HFF-Myc (cell line): ENCODE measurements at places on chromosomes 6 and 20.
A peak's percentile ranks its signal among the peaks of the same experiment; 100 is the strongest.

GRCh38 chr20:41872930-41873329, 254.8 kb upstream of the CHD6 start:
- DNase-seq = no peak

DNA sequence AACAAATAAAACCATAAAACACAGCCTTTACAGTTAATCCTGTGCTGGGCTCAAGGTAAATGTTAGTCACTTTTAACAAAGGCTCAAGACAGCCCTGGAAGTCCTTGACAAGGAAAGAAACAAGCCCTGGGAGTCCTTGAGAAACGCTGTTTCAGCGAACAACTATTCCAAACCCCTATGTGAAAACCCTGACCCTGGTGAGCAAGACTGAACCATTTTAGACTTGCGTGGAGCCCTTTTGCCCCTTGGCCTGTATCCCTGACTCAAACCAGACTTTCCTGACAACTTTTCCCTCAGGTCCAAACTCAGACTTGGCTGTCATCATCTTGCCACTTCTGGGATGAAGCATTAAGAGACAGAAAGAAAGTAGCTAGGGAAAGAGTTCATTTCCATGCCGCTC, 180.4 kb downstream of the AIG1 start:
- DNase-seq = no peak

GRCh38 chr6:36924131-36924530, 30.4 kb upstream of the PI16 start:
- no peak for DNase-seq

GRCh38 chr6:81485395-81485794, 267.1 kb downstream of the TENT5A start:
- DNase-seq = no peak

DNA sequence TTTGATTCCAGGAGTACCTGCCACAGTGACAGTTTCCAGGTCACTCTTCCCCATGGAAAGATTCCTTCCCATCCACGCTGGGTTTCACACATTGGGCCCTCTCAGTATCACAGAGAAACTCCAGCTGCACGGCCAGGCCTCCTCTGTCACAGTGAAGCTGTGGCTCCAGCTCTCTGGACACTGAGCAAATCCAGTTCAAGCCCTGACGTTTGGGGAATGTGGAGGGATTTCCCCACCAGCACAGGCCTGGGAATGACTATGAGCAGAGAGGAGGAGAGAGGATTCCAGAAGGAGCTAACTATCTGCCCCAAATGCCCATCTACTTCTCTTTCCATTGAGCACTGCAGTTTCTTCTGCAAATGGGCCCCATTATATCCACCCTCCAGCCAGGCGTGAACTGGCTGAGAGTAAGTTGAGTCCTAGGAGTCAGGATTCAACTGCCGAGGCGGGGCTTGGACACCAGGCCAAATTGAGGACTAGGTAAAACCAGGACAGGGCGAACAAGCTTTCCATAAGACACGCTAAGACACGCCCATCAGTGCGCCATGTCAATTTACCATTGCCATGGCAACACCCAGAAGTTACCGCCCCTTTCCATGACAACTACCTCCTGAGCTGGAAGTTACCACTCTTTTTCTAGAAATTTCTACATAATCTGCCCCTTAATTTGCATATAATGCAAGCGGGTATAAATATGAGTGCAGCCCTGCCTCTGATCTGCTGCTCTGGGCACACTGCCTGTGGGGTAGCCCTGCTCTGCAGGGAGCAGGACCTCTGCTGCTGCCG, 9.2 kb upstream of the BNIP5 start:
- no peak for DNase-seq

- no peak for DNase-seq
Measured at GRCh38 chr20:45918779-45919537, 7.0 kb upstream of the PLTP start.

- no peak for DNase-seq
Measured at GRCh38 chr20:44461142-44461802, 14.4 kb upstream of the TTPAL start.

- DNase-seq = no peak
Measured at GRCh38 chr6:14703586-14703985, 542.3 kb upstream of the JARID2 start.

DNA sequence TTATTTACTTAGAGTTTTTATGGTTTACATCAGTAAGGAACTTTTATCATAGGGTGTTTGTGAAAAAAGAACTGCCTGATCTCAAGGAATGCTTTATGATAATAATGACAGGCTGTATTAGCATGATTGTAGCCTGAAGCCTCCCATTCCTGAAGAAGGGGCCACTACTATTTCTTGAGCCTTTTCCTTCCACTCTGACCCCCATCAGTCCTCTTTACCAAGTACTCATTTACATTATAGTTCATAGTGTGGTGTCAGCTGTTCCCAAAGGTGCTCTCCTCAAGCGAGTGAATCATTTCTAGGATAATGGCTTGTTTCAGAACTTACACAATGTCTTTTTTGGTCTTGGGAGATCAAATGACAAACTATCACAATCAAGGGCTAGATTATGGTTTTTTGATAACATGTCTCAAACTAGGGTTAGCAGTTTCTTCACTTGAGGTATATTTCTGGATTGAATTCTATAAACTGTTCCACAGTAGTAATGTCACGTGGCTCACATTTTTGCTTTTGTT, 283.6 kb downstream of the CDKAL1 start:
- DNase-seq = no peak

GRCh38 chr6:149028767-149029405, 282.1 kb downstream of the UST start:
- peak; percentile 90 for DNase-seq

DNA sequence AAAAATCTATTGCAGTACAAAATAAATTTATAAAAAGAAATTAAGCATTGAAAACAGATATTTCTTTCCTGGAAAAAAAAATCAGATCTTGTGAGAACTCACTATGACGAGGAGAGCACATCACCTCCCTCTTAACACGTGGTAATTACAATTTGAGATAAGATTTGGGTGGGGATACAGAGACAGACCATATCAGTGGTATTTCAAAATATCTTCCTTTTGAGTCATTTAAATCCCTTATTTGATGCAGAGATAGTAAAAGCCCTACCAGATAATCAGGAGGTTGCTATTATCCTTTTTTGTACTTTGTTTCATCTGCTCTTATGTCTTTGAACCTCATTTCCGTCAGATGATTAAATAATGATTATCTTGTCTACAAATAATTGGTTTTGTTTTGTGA, 800.4 kb downstream of the KIF16B start:
- no peak for DNase-seq

GRCh38 chr6:41914343-41914742, 6.6 kb downstream of the MED20 start:
- DNase-seq = no peak

DNA sequence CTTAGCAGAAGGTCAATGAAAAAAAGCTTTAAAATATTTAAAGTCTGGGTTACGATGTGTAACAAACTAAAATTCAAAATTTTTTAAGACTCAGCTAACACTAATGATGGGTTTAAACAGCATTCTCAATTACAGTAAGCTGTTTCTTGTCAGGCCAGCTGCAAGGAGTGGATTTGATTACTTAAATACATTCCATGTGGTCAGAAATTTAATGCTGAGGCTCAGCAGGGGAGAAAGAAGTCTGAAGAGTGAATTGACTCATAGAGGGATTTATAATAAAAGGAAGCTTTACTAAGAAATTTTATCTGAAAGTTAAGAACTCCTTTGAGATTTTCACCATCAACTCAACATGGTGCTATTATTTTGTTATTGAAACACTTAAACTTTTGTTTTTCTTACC, 398.6 kb downstream of the KHDRBS2 start:
- DNase-seq = no peak

DNA sequence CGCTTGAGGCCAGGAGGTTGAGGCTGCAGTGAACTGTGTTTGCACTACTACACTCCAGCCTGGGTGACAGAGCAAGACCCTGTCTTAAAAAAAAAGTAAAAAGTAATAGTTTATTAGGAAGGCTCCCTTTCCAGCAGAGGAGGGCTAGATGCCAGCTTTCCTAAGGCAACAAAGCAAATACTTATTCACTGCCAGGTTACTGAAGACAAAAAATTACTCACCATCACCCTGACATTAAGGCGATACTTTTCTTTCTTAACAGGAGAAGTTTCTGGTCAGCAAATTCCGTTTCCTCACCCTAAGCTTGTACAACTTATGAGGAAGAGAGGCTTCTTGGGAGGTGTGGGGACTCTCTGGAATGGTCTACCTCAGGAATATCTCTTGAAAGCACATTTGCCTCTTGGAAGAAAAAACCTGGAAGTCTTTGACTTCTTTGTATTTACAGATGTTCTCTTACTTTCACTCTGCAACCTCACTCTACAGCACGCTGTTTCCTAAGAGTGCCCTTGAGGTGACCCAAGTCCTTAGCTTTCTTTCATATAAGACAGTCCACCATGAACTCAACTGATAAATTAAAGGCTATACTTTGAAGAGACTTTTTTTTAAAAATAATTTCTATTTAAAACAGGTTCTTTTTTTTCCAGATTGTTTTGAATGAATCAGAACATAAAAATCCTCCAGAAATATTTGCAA, 52.9 kb upstream of the TRAF3IP2 start:
- no peak for DNase-seq

DNA sequence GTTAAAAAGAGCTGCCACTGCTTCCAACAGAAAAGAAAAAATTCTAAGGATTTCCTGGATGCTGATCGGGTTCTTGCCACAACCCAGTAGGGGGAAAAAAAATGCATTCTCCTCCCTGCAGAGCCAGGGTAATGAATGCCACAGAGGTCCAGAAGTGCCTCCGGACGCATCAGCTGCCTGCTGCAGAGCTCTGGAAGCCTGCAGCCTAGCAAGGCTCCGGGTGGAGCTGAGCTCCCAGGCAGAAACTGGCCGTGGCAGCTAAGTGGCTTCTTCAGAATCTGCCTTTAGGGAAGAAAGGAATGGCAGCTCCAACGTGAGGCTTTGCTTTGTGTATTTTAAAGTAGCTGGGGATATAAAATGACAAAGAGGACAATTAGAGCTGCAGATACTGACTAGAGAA, 155.0 kb downstream of the CFAP61 start:
- no peak for DNase-seq
